ENCODE measurements at places on chromosomes 16 and 17.

DNA sequence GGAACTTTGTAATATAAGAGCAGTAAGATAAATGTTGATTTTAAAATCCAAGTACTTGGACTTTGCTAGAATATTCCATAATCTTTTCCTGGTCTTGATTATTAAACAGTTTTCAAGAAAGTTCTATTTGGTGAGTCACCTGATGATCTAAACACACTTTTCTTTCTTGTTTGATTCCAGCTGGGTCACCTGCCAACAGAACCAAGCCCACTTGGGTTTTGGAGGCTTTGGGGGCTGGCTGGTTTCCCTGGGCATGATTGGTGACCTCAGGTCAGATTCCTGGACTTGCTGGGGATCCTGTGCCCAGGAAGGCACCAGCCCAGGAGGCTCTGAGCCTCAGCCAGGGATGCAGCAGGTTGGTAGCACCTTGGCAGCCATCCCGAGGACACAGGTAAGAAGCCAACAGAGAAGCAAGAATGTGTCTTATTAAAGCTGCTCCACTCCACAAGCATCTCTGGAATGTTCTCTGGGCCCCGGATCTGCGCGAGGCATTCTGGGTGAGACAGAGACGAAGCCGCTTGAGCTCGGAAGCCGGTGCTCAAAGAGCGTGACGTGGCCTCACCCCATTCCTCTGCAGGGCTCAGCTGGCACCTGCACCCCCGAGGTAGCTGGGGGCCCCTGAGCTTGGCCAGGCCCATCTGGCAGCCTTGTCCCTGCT, 3.1 kb upstream of the TEX19 start:
- DNase-seq = no peak

DNA sequence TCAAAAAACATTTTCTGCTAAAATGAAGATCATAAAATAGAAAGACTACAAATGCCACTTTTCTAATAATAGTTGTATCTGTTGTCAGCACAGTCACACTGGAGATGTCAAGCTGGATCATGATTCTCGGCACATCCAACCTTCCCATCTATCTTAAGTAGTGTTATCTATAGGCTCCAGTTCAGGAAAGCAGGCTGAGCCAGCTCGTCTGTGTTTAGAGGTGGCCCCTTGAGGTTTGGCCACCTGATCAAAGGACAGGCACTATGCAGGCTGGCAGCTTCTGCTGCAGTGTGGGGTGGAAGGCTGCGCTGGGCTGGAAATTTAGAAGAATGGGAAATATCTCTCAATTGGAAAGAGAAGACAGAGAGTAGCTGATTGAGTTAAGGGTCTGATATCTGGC, 32.4 kb downstream of the SMYD4 start:
- DNase-seq = no peak

DNA sequence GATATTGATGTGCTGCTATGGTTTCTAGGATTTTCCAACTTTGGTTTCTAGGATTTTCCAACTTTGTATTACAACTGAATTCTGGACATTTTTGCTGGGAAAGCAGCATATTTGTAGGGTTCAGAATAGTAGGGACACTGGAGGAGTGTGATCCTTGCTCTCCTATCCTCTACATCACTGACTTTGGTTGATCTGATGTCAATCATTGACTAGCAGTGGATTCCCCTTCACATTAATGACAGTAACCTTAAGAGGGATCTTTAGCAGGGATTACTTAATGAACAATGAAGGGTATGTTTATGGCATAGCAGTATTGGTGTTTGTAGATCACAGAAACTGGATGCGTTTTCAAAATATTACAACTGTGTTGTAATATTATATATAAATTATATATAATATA, 67.4 kb downstream of the MAP2K4 start:
- DNase-seq = no peak

- DNase-seq = no peak
These were observed 331.8 kb upstream of the CDH11 start for GRCh38 chr16:65453646-65454045.

- peak; percentile 34 for DNase-seq
These were observed 1.9 kb upstream of the SLC5A2 start for GRCh38 chr16:31480851-31481536.

DNA sequence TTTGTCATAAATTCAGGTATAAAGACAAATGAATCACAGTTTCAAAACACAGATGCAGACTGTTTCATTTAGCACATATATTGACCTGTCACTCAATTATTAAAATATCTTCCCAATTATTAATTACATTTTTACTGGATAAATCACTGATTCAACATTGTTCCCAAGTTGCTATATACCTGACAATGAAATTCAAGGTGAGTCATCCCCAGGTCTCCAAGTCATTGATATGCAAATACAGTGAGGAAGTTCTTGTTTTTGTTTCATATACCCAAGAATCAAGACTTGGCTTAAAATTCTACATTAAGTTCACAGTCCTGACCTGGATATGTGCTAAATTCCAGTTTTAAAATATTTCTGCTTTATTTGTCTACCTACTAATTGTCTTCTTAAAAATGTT, 599.3 kb upstream of the PSMD7 start:
- DNase-seq = no peak

GRCh38 chr17:40577611-40578065, 12.4 kb upstream of the CCR7 start:
- no peak for DNase-seq

DNA sequence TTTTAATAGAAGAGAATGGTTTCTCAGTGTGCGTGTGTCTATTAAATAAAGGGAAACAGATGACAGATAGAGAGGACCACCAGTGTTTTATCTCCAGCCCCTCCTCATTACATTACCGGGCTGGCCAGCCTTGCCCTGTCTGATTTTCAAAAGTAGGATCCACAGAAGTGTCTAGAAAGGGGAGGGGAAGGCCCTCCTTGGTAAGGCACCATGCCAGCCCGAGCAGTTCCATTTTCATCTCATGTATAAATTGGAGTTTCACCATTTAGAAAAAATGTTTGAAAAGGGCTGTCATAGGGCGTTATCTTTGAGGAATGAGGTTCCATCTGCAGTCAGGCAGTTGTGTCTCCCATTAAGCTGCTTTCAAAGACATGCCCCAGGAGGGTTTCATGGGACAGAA, 96.7 kb downstream of the SOCS1 start:
- DNase-seq = no peak
